Umbilical cord (tissue), 2 donors: ENCODE measurements at places on chromosomes 7 and 10.

DNA sequence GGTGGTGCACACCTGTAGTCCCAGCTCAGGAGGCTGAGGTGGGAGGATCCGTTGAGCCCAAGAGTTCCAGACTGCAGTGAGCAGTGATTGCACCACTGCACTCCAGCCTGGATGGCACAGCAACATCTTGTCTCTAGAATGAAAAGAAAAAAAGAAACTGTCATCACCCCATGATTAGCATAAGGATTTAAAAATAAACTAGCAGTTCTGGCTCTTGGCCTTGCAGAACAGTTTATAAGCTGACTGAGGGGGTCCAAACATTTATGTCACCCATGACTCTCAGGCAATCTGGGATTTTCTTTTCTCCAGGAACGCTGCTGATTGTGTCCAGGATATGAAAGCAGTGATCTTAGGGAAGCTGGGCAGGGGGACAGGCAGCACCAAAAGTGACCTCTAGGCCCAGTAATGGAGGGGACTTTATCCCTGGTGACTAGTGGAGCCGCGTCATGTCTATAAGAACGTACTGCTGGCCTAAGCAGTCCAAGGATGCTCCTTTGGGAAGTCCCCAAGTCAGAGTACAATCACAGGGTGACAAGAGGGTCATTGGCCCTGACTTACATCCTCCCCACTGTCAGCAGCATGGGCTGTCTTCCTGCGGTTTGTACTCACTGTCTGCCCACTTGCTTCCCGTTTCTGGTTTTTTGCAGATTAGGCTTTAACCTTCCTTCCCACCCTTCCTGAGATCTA, 177.4 kb downstream of the ARHGAP12 start:
- DNase-seq = peak; percentile 38

GRCh38 chr10:71214641-71215559, 2.5 kb downstream of the UNC5B start:
- DNase-seq = no peak

GRCh38 chr7:98283127-98283886, 1.8 kb downstream of the BRI3 start:
- no peak for DNase-seq

DNA sequence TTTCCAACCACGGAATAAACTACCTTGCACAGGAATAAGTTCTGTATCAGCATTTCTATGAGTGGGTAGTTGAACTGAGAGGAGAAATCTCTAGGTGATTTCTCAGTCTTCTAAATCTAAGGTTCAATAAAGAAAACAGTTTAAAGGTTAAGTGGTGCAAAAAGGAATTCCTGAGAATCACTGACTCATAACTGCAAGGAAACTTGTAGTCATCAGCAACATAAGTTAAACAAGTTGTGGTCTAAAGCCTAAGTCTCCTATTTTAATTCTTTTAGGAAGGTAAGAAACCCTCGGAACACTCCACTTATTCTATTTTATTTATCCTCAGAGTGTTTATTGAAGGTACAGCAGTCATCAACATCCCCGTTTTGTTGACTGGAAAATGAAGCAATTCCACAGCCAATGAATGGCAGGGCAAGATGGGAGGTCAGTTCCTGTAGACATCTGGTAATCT, 92.4 kb upstream of the PIK3CG start:
- no peak for DNase-seq

- no peak for DNase-seq
Measured at GRCh38 chr10:71279590-71280170, 39.4 kb upstream of the SLC29A3 start.

DNA sequence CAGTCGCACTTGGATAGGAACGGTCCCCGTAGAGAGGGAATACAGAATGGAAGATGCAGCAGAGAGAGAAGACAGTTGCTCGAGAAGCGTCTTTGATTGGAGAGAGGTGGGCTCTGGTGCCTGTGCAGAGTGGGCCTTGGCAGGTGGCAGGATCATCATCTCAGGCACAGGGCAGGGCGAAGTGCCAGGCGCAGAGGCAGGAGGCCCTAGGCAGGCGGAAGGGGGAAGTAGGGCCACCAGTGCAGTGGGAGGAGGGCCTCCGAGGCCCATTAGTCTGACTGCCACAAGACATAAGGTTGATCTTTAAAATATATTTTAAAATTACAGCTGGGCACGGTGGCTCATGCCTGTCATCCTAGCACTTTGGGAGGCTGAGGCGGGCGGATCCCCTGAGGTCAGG, 10.1 kb downstream of the CARD11 start:
- DNase-seq = no peak

DNA sequence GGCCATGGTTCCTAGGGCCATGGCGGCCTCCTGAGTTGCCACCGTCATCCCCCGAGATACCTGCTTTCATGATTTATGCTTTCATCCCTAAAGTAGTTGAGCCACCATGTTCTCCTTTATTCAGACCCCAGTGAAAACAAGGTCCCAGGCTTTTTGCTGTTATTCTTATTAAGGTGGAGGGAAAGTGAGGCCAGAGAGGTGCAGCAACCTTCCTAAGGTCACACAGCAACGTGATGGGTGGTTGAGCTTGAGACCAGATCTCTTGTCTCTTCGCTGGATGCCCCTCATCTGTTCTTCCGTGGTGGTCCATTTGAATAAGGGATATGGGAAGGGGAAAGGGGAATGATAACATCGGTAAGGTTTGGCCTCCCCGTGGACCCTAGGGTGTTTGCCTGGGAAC, 142.2 kb downstream of the C10orf105 start:
- DNase-seq = no peak

DNA sequence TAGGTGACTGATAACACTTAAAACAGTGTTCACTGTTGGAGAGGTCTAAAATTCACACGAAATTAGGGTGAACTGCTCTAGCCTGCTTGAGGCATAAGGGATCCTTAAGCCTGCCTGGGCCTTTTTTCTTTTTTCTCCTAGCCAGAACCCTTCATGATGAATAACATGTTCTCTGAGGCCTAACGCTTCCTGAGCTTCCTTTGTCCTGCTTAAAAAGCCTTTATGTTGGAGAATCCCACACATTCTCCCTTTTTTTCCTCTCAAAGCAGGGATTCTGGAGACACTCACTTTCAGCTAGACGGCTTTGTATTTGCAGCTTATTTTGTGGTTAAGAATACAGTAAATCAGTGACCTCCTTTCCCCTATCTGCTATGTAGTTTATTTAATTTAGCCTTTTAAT, 354.7 kb upstream of the PHF14 start:
- DNase-seq = no peak

DNA sequence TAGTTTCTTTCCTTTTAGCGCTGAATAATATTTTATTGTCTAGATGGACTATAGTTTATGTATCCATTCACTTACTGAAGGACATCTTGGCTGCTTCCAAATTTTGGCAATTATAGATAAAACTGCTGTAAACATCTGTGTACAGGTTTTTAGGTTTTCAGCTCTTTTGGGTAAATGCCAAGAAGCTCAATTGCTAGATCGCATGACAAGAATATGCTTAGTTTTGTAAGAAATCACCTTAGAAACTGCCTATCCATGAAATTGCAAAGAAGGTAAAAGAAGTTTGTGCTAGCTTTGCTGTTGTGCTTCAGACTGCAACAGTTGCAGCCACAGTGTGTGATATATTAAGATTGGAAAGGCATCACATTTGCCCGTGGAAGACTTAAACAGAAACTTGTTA, 103.2 kb upstream of the TNS3 start:
- no peak for DNase-seq

GRCh38 chr7:25481891-25482290, 253.6 kb upstream of the NPVF start:
- DNase-seq = no peak

DNA sequence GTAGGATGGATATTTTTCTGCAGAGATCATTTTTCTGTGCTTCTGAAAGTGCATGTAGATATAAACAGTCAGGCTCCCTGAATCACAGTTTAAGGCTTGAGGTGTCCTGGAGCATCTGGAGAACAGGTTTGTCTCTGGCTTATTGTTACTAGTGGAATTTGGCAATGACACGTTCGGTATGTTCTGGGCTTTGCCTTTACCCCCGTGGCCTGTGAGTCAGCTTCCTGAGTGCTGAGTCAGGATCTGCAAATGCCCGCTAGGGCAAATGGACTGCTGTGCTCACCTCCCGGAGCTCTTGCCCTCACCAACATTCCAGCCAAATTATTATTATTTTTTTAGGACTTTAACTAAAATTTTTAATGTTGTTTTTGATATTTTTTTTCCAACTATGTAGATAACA, 192.5 kb upstream of the PRSS1 start:
- peak; percentile 22 for DNase-seq

GRCh38 chr10:100894589-100895294, 18.0 kb upstream of the SLF2 start:
- DNase-seq = no peak

DNA sequence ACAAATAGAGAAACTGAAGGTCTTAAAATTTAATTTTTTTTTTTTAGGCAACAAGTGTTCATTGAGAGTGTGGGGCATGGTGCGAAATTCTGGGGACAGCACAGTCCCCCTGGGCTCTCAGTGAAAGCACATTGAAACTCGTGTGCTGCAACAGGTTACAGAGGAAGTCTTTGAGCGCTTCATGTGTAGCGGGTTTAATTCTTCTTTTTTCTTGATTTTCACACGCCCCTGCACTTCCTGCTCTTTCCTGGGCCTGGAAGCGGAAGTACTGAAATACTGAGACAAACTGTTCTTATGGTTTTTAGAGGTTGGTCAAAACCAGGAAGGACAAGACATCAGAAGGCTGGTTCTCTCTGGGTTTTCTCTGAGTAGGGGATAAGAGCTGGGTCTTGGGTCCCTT, 203.5 kb downstream of the PTEN start:
- DNase-seq = peak; percentile 32

GRCh38 chr7:109964780-109965179, 1126.1 kb upstream of the LRRN3 start:
- DNase-seq = no peak

DNA sequence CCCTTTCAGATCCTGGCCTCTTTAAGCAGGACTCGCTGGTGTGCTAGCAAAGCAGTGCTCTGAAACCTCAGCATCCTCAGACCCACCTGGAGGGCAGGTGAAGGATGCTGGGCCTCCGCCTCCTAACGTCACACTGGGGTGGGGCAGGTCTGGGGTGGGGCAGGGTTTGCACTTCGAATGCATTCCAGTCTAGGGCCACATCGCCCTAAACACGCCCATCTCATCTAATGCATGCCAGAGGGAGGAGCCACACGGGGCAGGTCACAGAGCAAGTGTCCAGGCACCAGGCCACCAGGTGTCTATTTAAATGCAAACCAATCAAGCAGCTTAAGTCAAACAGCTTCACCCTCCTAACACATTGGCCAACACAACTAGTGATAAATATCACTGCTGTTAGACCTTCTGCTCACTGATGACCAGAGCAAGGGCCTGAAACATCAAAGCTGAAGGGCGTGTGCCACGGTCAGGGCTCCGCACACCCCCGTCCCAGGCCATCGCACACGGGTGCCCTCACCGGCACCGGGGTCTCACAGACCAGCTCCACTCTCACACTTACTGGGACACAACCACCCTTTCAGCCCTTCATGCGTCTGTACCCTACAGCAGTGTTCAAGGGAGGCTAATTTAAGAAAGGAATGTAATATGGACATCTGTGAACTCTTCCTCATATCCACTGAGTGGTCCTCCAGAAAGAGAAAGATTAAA, 47.1 kb downstream of the DIP2C start:
- no peak for DNase-seq

DNA sequence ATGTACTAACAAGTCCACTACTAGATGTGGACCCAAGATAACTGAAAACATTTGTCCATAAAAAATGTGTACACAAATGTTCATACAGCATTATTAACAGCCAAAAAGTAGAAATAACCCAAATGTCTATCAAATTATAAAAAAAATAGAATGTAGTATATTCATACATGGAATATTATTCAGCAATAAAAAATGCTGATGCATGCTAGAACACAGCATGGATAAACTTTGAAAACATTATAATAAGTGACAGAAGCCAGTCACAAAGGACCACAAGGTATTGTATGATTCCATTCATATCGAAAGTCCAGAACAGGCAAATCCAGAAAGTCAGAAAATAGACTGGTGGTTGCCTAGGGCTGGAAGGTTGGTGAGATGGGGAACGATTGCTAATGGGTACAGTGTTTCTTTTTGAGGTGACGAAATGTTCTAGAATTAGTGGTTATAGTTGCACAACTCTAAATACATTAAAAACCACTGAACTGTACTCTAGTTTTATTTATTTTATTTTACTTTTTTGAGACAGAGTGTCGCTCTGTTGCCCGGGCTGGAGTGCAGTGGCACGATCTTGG, 43.3 kb upstream of the ANLN start:
- no peak for DNase-seq

DNA sequence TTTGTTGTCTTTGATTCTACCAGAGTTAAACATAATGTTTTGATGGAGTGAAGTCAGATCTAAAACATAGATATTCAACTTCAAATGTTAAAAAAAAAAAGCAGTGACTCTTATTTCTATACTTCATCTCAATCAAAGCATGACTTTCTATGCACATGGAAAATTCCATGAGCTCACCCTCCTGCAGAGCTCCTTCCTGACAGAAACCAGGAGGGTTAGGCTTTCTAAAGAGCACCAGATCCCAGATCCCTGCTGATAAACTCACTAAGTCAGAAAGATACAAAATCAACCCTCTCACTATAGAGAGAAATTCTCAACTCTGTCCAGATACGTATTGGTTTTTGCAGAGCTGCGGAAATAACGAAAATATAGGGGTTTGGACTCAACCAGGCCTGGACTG, 122.6 kb downstream of the FAM107B start:
- DNase-seq = peak; percentile 90

DNA sequence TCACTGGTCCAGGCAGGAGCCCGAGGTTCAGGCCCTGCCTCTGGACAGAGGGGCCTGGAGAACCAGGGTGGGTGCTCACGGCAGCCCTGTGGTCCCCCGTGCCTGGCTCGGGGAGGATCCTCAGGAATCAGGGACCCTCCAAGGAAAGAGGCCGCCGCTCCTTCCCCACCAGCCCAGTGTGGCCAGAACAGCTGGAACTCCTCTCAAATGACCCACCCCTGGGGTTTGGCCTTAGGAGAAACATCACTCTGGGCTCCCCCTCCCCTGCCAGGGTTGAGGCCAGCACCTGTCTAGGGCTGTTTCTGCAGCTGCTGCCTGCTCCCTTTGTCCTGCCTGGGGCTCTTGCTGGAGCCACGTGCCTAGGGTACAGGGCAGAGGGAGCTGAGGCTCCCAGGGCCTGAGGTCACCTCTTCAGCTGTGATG, 161.0 kb downstream of the RNF216 start:
- no peak for DNase-seq

- DNase-seq = peak; percentile 80
Measured at GRCh38 chr7:134695321-134695860, 48.7 kb downstream of the BPGM start.

DNA sequence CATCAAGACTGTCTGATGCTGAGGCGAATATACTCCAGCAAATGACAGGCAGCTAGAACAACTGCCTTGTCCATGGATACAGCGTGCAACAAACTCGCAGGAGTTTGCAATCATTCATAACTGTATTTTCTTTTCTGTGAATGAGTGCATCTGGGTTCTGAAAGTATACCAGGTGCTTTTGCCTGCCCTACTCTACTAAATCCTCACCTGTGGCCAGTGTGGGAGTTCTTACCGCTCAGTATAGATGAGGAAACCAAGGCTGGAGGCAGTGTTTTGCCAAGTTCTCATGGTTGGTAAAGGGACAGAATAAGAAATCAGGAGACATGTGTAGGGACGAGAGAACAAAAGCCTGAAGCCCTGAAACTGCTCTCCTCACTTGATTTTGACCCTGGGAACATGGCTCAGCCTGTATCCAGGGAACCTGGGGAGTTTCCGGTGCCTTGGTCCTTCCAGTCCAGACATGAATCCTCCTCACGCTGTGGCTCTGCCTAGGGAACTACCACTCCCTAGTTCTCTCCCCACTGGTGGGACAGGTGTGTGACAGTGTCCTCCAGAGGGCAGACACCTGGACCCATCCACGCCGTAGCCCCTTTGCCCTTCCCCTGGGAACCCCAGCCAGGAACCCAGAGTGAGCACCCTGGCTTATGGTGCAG, 142.0 kb downstream of the CDH23 start:
- DNase-seq = no peak
